ENCODE measurements at places on chromosomes 5 and 9.
A peak's percentile ranks its signal among the peaks of the same experiment; 100 is the strongest.

GRCh38 chr9:4861145-4861544 is 68.4 kb downstream of the RCL1 start:
- no peaks in the 10 kb centered on the region for H3K27me3 ChIP-seq
- H3K36me3 ChIP-seq, result peaks cover 16% of the 10 kb centered on the region

DNA sequence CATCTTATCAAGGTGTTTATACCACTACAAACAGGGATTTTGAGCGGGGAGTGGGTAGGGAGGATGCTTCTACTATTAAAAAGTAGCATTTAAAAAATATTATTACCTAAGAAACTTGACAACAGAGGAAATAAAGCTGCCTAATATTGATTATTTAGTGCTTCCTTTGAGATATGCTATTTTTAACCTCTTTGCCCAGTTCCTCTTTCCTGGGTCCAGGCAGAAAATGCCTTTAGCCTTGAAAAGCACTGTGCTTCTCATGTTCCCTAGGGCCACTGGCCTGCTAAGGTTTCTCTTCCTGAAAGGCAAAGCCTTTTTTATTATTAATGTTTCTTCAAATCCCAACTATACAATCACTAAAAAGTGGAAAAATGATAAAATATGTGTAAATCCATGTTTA is 217.2 kb upstream of the HAPLN1 start:
- H3K4me1 ChIP-seq, result no peaks in the 10 kb centered on the region
- no peak overlapping the region for H3K4me3 ChIP-seq
- no peak overlapping the region for H3K27ac ChIP-seq
- no peaks in the 10 kb centered on the region for H3K27me3 ChIP-seq
- DNase-seq, result no peak

- no peak for DNase-seq
- no peaks in the 10 kb centered on the region for H3K4me1 ChIP-seq
- H3K4me3 ChIP-seq, result no peak overlapping the region
- no peak overlapping the region for H3K27ac ChIP-seq
- H3K36me3 ChIP-seq, result no peaks in the 10 kb centered on the region
- peaks cover 44% of the 10 kb centered on the region for H3K27me3 ChIP-seq
These were observed 142.9 kb upstream of the DAP start for GRCh38 chr5:10903786-10904560.

GRCh38 chr5:139283252-139284166 is 10.0 kb upstream of the MATR3 start:
- no peak overlapping the region for H3K27ac ChIP-seq
- H3K4me3 ChIP-seq, result no peak overlapping the region
- H3K36me3 ChIP-seq, result peaks cover 6% of the 10 kb centered on the region
- DNase-seq, result no peak
- peaks cover 2% of the 10 kb centered on the region for H3K4me1 ChIP-seq

GRCh38 chr9:120876842-120877240 is at the start of gene PHF19:
PHF19 (minus strand) TSS chr9:120877188; CDS start chr9:120874741, 2,447 bp downstream.
- H3K4me1 ChIP-seq, result peaks cover 73% of the 10 kb centered on the region
- peak within 1 kb of the TSS; percentile 98 for H3K27ac ChIP-seq
- no peak for DNase-seq
- H3K4me3 ChIP-seq, result peak within 1 kb of the TSS; percentile 99
- peaks cover 16% of the 10 kb centered on the region for H3K36me3 ChIP-seq
- no peaks in the 10 kb centered on the region for H3K27me3 ChIP-seq

Measured in T-helper 17 cell (primary cell).